ENCODE measurements at places on chromosomes 13 and 19.

GRCh38 chr13:66969291-66969690 lies 260.8 kb downstream of the PCDH9 start:
- no peak for DNase-seq

DNA sequence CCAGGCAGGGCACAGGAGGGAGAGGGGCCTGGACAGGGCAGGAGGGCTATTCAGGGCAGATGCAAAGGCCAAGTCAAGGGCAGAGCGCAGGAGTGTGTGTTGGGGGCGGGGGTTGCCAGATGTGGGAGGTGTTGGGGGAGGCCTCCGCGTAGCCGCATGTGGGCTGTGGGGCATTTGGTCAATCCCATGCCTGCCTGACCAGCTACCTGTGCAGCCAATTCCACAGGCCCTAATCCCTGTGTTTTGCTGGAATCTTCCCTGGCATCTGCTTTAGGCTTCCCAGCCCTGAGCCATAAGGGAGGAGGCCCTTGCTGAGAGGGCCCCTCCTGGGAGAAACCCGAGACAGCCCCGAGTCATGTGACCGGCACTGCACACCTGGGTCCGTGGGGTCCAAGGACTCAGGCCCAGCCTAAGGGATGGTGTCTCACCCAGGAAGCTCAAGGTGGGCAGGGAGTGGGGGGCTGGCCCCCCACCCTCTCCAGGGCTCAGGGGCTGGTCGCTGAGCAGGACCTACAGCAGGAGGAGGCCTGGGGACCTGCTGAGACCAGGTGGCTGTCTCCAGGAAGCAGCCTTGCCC lies 20.3 kb downstream of the RFX1 start:
- no peak for DNase-seq

DNA sequence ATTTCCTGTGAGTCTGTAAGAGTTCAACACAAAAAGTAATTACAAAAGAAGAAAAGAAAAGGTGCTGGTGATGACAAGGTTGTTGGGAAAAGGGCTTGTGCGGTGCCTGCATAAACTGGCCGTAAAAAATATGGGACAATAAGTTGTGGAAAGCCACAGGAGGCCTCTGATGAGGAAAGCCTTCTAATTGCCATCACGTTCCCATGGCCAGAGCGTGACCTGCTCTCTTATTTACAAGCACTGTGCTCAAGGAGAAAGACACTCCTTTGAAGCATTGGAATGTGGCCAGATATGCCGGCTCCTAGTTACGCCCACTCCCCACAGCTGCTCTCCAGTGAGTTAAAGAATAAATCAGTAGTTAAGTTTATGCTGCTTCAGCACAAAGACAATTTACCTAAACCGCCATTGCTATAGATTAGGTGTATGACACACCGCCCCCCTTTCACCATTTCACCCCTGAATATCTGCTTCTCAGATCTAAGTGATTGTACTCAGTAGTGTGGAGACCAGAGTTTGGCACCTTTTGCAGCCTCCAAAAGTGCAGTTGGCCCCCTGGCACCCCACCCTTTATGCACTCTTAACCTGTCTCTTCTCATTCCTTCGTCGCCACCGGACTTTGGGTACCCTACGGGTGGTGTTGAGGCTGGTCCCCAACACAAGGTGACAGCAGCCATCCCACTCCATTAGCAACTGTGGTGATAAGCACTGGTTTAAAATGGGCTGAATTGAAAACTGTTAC lies 8.1 kb upstream of the PGLYRP1 start:
- DNase-seq: no peak

DNA sequence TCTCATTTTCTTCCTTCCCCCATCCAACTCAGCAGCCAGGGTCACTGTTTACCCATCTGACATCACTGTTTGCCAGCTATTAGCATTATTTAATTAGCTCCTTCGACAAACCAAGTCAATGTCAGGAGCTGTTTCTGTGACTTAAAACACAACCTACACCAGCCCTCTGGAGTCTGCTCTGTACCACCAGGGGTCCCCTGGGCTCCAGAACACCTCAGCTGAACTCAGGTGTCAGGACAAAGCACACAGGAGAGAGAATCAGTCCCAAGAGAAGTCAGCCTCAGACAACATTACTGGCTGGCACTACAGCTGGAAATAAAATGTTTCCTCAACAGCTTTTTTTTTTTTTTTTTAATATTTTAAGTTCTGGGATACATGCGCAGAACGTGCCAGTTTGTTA lies 45.1 kb downstream of the DCLK1 start:
- no peak for DNase-seq

GRCh38 chr19:46963093-46963734 lies 56.4 kb upstream of the NPAS1 start:
- no peak for DNase-seq

DNA sequence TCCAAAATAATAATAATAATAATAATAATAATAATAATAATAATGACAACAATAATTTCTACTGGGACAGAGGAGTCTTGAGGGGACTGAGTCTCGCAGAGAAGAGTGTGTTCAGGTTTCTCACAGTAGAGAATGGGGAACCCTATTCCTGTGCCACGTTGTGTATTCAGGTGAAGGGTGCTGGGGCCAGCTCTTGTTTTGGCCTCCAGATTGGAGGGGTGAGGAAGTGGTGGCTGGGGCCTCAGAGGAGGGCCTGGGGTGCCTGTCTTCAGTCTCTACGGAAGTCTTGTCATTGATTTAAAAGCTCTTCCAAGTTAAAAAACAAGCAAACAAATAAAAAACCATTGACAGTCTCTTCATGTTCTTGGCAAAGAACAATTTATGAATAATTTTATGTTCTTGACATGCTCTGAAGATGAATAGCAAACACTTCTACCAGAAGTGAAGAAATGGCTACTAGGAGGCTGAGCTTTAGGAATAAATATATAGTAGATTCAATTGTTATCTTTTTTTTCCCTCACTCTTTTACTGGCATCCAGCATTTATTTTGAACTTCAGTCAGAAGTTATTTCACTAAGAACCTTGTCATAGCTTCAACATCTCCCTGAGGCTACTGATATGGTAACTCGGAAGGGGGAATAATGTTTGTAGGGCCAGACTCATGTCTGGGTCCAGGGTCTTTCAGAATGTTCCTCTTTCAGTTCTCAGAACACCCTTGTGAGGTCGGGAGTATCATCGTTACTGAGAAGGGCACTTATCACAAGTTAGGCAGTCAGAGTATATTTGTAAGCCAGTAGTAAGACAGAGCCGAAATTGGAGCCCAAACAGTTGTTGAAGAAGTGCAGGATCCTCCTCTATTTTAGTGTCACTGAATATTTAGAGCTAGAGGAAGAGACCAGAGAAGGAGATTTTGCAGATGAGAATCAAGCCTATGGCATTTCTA lies 13.1 kb downstream of the LRCH1 start:
- no peak for DNase-seq

GRCh38 chr13:26929971-26930730 lies 169.6 kb upstream of the GPR12 start:
- peak; percentile 27 for DNase-seq

DNA sequence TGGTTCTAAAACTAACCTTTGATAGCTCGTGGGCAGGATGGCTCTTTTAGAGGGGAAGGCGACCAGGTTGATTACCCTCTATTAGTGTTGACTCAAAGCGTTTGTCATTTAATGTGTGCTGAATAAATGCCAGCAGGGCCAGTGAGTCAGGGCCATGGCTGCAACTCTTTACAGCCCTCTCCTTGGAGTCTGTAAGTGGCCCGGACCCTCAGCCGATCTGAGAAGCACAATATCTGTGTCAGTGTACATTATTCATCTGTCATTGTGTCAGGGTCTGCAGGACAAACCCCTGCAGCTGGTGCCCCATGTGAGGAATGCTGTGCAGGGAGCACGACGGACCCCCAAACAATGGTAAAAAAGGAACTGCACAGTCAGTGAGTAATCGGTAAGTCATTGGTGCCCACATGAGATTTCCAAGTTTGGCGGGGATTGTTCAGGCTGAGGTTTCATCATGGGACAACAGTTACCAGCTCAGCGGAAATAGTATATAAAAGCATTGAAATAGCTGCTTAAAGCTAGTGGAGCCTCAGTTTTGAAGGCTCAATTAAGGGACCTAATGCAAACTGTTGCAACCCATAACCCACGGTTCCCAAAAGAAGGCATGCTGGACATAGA lies 139.1 kb downstream of the ZNF675 start:
- no peak for DNase-seq

DNA sequence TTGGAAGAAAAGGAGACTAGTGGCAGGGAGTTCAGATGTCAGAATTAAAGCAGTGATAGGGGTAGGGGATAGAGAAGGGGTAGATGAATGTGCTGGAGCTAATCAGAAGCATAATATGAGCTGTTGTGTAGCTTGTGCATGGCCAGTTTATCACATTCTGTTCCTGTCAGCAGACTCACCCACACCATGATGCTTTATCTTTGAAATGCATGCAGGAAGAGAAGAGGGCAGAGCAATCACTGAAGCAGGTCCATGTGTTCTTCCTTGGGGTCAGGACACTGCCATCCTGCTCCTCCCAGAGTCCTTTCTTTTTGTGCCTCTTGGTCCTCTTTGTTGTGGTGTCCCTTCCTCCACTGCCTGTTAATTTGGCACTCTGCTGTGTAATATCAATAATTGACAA lies 5.8 kb downstream of the CHAMP1 start:
- DNase-seq: no peak

GRCh38 chr19:48779636-48780035 lies 24.3 kb downstream of the FGF21 start:
- no peak for DNase-seq

GRCh38 chr19:11191273-11191755 lies 6.0 kb downstream of the KANK2 start:
- no peak for DNase-seq

- no peak for DNase-seq
Measured at GRCh38 chr19:30799865-30800755, 427.9 kb downstream of the ZNF536 start.

DNA sequence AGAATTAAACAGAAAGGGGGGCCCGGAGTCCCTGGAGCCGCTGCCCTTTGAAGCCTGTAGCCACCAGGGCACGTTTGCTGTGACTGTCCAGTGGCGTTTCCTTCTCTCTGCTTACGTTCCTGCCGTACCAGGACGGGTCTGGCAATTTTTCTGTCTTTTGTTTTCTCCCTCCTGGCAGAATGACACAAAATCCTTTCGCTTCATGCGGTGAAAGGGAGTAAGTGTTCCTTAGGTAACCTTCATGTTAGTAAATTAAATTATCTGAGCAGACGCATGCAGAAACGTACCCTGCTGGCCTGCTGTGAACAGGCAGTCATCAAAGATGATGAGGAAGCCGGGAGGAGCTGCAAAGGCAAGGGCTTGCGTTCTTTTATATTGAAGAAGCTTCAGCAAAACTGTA lies 299.3 kb upstream of the ARGLU1 start:
- no peak for DNase-seq

DNA sequence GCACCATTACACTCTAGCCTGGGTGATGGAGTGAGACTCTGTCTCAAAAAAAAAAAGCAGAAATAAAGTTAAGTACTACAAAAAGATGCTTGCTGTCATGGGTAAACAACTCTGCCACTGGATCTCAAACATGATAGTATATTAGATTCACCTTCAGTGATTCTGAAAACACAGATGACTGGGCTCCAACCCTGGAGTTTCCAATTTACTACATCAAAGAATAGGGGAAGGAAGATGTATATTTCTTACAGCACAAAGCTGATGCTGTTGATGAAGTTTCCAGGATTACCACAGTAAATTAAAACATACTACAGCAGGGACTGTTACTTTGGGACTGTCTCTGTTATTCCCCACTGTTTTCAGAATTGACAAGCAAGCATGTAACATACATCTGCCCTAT lies 5.2 kb downstream of the ZNF561 start:
- no peak for DNase-seq

- DNase-seq: no peak
Measured at GRCh38 chr19:22625266-22626035, 8.7 kb upstream of the ZNF492 start.

- DNase-seq: no peak
Measured at GRCh38 chr19:35155981-35156672, 1.6 kb downstream of the FXYD5 start.

GRCh38 chr19:50890422-50891252 lies 17.4 kb downstream of the KLK2 start:
- no peak for DNase-seq

- DNase-seq: no peak
Measured at GRCh38 chr19:19061506-19061905, 2.3 kb upstream of the SLC25A42 start.

- no peak for DNase-seq
Measured at GRCh38 chr13:97018029-97018819, 23.9 kb upstream of the OXGR1 start.

DNA sequence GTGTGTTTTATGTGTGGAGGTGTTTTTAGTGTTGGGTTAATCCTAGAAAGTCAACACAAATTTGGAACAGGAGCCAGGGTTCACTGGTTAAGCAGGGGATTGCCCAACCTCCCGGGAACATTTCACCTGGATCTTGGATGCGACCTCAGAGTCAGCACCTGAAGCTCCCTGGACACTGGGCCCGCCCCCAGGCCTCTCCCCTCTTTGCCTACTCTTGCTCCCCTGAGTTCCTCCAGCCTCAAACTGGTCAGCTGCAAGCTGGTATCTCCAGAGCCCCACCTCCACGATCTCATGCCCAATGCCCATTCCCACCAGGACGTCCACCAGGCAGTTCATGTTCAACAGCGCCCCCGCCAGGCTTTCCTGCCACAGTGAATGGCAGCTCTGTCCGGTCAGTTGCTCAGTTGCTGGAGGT lies 9.7 kb downstream of the HSD17B14 start:
- no peak for DNase-seq

GRCh38 chr19:35488677-35489076 lies 1.6 kb downstream of the KRTDAP start:
- DNase-seq: no peak
